Stimulated activated CD8-positive, alpha-beta memory T cell treated with anti-CD3 and anti-CD28 coated beads, Interleukin-2, amount 100 ng/mL, for 48 hours (primary cell): ENCODE measurements at places on chromosomes 13 and 19.
A peak's percentile ranks its signal among the peaks of the same experiment; 100 is the strongest.

- no peak for DNase-seq
Observed at GRCh38 chr13:35990196-35990595, 141.0 kb downstream of the DCLK1 start.

GRCh38 chr19:27777726-27778125 is 1435.2 kb downstream of the UQCRFS1 start:
- DNase-seq: no peak

DNA sequence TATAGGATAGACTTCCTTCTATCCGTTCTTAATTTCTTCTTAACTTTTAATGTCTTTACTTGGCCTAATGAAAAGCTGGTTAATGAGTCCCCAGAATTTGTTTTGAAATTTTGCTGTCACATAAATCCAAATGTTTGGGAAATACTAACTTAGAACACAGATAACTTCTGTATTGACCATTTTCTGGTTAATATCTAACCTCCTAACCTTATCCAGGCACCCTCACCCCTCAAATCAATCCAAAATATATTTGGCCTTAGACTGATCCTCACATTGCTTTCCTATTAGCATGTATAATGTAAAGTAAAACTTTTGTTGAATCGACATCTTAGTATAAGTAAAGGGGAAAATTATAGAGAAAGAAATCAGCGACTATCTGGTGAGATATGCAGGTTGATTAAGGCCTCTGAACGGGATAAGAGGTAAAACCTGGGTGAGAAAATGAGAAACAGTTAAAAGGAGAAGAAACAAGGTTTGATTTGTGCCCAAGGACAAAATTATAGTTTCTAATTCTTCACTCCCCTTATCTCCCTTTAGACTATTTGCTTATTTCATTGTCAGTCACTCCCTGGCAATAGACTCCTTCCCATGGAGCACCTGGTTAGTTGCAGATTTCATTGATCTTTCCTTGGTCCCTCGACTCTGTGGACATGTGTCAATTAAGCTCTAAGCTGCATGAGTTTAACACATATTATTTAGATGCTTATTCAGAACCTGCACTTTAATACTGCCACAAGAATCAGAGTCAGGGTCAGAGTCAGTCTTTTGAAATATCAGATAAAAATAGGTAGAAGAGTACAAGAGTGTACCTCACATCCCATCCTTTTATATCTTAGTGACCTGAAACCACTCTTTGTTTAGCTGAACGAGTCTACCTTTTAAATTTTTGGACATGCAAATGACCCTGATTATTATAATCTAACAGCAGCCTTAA is 119.2 kb upstream of the MLNR start:
- no peak for DNase-seq

- DNase-seq: no peak
Observed at GRCh38 chr13:59631271-59631670, 532.5 kb downstream of the DIAPH3 start.

GRCh38 chr19:45402298-45403061 is 2.4 kb downstream of the PPP1R13L start:
- DNase-seq: peak; percentile 27

GRCh38 chr19:44903602-44904425 is 1.8 kb upstream of the APOE start:
- peak; percentile 60 for DNase-seq

GRCh38 chr19:3880471-3881271 is at the start of gene ATCAY:
Gene ATCAY (plus strand): TSS chr19:3880685. CDS start chr19:3885768, 5,083 bp downstream.
- DNase-seq: no peak

- no peak for DNase-seq
Observed at GRCh38 chr13:32857077-32857476, 159.1 kb upstream of the KL start.

- DNase-seq: no peak
Observed at GRCh38 chr13:79987323-79987722, 353.6 kb downstream of the SPRY2 start.

GRCh38 chr13:113445791-113446487 is 7.3 kb downstream of the ADPRHL1 start:
- no peak for DNase-seq

DNA sequence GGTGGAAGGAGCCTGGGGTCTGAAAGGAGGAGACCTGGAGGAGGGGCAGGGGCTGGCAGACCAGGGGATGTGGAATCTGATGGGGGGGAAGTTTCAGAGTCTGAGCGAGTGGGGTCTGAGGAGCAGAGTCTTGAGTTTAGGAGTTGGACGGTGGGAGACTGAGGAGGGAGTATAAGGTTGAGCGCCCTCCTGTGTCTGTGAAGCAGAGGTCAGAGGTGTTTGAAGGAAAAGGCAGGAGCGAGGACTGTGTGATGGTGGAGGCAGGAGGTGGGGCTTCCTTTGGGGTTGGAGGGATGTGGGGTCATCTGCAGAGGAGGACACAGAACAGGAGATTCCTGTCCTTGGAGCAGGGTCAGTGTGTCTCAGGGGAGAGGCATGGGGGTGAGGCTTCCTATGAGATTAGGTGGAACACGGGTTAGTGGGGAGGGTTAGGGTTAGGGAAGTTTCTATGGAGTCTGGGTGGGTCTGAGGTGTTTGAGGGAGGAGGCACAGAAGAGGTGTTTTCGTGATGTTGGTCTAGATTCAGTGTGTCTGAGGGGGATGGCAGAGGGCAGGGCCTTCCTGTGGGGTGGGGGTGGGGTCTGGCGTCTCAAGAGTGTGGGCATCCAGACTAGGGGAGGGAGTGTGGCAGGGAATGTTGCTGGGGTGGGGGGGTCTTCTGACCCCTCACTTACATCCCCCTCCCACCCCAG is 8.3 kb downstream of the RYR1 start:
- DNase-seq: no peak

- DNase-seq: no peak
Observed at GRCh38 chr13:98890925-98891324, 86.9 kb downstream of the DOCK9 start.

DNA sequence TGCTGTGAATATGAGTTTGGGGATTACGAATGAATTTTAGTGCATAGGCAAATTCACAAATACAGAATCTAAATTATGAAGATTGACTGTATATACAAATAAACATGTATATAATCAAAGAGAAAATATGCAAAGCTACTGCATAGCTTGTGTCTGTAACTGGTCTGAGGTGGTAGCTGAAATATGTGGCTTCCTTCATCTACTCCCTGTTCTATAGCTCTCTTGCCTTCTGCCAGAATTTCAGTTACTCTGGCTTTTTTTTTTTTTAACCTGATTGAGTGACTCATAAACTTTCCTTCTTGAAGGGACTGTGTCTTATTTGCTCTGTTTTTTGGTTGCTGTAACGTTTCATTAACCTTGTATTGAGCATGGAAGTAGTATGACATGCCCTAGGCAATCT is 26.6 kb downstream of the DNAJC3 start:
- DNase-seq: no peak

- DNase-seq: no peak
Observed at GRCh38 chr13:26247011-26247410, 6.9 kb upstream of the CDK8 start.

- DNase-seq: no peak
Observed at GRCh38 chr19:903266-903797, 9.7 kb downstream of the R3HDM4 start.

- no peak for DNase-seq
Observed at GRCh38 chr13:25683056-25683455, 311.3 kb downstream of the ATP8A2 start.

- DNase-seq: no peak
Observed at GRCh38 chr19:45141203-45141900, 19.4 kb downstream of the NKPD1 start.

- no peak for DNase-seq
Observed at GRCh38 chr19:5407356-5407755, 47.9 kb upstream of the ZNRF4 start.

DNA sequence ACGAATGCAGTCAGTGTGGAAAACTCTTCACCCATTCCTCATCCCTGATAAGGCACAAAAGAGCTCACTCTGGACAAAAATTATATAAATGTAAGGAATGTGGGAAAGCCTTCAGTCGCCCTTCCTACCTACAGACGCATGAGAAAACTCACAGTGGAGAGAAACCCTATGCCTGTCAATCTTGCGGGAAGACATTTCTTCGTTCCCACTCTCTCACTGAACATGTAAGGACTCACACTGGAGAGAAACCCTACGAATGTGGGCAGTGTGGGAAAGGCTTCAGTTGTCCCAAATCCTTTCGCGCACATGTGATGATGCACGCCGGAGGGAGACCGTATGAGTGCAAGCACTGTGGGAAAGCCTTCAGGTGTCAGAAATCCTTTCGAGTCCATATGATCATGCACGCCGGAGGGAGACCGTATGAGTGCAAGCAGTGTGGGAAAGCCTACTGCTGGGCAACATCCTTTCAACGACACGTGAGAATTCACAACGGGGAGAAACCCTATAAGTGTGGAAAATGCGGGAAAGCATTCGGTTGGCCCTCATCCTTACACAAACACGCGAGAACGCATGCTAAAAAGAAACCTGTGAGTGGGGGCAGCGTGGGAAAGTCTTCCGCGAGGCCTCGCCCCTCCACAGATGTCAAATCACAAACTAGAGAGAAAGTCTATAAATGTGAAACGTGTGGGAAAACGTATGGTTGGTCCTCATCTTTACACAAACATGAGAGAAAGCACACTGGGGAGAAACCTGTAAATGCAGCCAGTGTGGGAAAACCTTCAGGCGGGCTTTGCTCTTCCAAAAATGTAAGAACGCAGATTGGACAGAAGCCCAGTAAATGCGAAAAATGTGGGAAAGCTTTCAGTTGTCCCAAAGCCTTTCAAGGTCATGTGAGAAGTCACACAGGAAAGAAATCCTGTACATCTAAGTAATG is 10.5 kb downstream of the ZNF556 start:
- DNase-seq: no peak
